ENCODE measurements at places on chromosomes 11 and 22.

GRCh38 chr11:15185021-15185420 lies 70.3 kb downstream of the INSC start:
- no peak for DNase-seq

DNA sequence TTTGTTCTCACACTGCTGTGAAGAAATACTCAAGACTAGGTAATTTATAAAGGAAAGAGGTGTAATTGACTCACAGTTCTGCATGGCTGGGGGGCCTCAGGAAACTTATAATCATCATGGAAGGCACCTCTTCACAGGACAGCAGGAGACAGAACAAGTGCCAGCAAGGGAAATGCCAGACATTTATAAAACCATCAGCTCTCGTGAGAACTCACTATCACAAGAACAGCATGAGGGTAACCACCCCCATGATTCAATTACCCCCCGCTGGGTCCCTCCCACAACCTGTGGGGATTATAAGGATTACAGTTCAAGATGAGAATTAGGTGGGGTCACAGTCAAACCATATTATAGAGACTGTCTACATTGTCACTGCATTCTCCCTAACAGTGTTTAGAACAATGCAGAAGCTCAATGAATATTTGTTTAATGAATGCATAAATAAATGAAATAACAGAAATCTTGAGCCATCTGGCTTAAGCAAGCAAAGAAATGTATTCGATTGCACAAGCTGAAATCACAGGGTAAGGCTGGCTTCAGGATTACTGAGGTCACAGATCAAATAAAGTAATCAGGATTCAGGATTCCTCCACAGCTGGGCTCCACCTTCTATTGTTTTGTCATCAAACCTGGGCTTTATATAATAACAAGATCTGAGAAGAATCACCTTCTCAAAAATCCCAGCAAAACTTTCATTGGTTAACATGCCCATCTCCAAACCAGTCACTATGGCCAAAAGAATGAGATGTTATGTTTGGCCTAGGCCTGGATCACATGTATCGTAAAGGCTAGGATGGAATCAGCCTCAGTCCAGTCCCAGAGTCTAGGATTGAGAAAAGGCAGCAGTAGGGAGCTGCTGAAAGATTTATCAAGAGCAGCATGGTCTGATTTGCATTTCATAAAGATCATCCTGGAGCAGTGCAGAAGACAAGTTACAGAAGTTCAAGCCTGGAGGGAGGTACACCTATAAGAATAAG lies 137.8 kb upstream of the UBASH3B start:
- no peak for DNase-seq

DNA sequence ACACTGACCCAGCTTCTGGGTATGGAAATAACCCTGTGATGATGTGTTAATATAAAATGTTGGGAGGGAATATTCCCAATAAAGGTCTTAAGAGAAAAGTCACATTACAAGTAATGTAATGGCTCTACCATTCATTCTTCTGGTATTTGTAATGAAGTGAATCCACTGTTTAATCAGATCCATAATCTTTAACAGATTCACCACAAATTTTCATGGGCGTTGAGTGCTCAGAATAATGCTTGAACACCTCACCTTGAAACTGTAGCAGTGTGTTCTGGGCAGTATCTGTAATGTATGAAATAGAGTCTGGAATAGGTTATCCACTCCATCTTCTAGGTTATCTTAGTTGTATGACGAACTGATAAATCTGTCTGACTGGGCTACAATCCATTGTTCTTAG lies 26.6 kb upstream of the CRTAM start:
- no peak for DNase-seq

GRCh38 chr22:19398652-19399051 lies 32.9 kb downstream of the HIRA start:
- no peak for DNase-seq

DNA sequence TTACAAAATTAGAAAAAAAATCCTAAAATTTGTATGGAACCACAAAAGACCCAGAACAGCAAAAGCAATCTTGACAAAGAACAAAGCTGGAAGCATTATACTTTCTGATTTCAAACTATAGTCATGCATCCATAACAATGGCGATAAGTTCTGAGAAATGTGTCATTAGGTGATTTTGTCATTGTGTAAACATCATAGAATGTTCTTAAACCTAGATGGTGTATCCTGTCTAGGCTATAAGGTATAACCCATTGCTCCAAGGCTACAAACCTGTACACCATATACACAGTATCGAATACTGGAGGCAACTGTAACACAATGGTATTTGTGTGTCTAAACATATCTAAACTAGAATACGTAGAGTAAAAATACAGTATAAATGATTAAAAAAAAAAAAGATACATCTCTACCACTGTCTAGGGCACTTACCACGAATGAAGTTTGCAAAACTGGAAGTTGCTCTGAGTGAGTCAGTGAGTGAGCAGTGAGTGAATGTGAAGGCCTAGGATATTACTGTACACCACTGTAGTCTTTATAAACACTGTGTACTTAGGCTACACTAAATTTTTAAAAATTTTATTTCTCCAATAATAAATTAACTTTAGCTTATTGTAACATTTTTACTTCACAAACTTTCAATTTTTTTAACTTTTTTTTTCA lies 18.1 kb upstream of the SC5D start:
- DNase-seq, result no peak

GRCh38 chr11:127859941-127860354 lies 727.4 kb downstream of the ETS1 start:
- no peak for DNase-seq

DNA sequence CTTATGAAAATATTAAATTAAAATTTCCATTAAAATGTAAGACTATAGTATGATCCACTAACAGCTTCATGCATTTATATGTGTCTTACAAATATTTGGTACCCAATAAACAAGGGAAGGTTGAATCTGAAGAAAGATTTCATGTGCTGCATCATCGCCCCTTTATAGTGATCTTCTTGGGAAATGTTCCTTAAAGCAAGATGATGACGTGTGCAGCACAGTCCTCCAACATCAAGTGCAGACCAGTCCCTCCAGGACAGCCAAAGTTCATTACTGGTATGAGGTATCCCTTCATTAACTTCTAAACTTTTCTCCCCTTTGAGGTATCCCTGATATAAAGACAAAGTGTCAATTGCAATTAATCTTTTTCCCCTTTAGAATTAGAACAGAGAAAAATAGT lies 567.0 kb downstream of the METTL15 start:
- no peak for DNase-seq

GRCh38 chr11:126514061-126514693 lies 158.7 kb downstream of the ST3GAL4 start:
- DNase-seq, result no peak

- no peak for DNase-seq
Observed at GRCh38 chr11:30489076-30489475, 97.1 kb downstream of the MPPED2 start.

GRCh38 chr22:27668828-27669797 lies 132.4 kb downstream of the MN1 start:
- no peak for DNase-seq

- DNase-seq, result peak; percentile 82
Observed at GRCh38 chr11:57458410-57459163, 1.7 kb upstream of the RTN4RL2 start.

GRCh38 chr11:67468056-67468455 lies 995 bp downstream of the TMEM134 start:
- DNase-seq, result no peak

GRCh38 chr11:110000850-110001249 lies 92.3 kb upstream of the ZC3H12C start:
- no peak for DNase-seq

- DNase-seq, result no peak
Observed at GRCh38 chr22:35887296-35887875, 141.2 kb downstream of the RBFOX2 start.

DNA sequence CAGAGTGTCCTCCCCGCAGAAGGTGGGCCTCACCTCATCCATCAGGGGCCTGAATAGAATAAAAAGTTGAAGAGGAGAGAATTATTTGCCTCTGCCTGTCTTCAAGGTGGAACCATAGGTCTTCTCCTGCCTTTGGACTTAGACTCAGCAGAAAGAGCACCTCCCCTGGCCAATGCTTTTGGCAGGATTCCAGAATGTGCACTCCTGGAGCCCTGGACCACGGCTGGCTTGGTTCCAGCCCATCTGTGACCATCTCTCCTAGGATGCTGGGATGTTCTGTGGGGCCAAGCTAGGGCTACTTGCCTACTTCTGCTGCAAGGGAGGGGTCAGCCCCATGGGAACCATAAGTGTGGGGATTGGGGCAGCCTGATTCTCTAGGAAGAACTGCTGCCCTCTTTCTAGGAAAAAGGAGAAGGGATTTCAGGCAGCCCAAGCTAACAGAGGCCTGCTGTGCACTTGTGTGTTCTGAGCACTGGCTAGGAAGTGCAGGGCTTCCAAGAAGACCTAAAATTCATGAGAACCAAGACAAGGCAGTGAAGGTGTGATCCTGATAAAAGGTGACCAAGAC lies 32.2 kb upstream of the SHANK2 start:
- no peak for DNase-seq

- no peak for DNase-seq
Observed at GRCh38 chr11:71286701-71287643, 34.6 kb upstream of the SHANK2 start.

DNA sequence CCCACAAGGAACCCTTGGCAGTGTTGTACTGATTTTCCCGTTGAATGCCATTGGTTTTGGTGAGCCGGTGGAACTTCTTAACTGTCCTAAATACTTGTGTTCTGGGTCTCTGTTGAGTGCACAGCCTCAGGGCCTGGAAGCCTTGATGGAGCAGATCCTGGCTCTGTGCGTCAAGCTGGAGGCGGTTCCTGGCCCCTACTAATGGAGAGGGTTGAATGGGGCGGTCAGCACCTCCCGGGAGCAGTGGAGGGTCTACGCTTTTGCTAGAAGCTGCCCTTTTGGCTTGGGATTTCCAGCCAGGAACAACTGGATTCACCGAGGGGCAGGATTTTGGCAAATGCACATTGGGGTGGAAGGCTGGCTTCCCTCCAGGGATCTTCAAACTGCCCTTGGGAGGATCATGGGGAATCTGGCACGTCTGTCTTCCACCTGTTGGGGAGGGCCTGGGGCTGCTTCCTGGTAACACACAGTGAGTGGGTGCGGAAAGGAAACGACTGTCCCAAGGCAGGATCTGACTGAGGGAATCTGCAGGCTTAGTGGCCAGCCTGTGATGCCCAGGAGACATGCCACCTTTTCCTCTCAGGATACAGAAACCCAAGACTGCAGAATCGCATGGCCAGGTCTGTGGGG lies 6.9 kb upstream of the OSBPL5 start:
- no peak for DNase-seq
